ENCODE measurements at places on chromosomes 7 and 10.

DNA sequence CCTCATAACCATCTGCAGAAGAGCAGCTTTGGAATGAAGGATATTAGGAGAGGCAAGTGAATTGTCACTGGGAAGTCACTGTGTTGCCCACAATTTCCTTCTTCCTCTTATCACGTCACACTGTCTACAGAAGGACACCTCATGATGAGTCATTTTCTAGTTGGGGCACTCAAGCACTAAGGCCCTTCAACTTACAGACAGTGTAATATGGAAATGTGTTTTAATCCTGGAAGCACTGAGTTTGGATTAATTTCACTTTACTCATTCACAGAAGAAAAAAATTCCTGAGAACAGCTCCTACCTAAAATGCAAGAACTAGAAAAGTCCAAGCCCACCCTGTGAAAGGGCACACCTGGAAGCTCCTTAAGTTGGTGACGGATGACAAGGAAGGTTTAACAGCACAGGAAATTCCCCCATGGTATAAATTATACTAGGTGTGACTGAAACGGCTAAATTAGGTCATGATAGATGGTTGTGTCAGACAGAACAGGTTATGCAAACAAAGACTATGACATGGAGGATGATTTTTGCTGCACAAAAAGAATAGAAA is 56.6 kb downstream of the PARD3 start:
- DNase-seq = peak; percentile 14

GRCh38 chr10:103967448-103968071 is 620 bp downstream of the SLK start:
- DNase-seq = peak; percentile 39

GRCh38 chr7:5143935-5144903 is 45.8 kb upstream of the WIPI2 start:
- peak; percentile 57 for DNase-seq

DNA sequence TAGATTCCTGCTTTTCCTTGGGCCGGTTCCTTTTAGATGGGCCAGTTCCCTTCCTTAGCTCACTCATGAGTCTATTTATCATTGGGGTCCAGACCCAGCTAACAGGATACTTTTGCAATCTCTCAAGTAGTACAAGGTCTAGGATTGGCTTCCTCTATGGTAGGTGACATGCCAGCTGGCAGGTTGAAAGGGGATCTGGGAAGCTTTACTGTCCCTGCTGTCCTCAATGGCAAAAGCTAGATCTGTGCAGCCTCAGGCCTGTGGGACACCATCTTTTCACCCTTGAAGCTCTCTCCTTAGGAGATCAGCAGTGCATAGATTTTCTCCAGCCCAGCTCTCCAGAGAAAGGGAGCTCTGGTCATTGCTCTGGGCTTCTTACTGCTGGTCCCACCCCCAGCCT is 96.4 kb downstream of the CUL2 start:
- no peak for DNase-seq

- DNase-seq = no peak
These were observed 48.1 kb upstream of the GLCCI1 start for GRCh38 chr7:7920481-7920880.

GRCh38 chr7:44743750-44744149 is 4.9 kb upstream of the ZMIZ2 start:
- no peak for DNase-seq

DNA sequence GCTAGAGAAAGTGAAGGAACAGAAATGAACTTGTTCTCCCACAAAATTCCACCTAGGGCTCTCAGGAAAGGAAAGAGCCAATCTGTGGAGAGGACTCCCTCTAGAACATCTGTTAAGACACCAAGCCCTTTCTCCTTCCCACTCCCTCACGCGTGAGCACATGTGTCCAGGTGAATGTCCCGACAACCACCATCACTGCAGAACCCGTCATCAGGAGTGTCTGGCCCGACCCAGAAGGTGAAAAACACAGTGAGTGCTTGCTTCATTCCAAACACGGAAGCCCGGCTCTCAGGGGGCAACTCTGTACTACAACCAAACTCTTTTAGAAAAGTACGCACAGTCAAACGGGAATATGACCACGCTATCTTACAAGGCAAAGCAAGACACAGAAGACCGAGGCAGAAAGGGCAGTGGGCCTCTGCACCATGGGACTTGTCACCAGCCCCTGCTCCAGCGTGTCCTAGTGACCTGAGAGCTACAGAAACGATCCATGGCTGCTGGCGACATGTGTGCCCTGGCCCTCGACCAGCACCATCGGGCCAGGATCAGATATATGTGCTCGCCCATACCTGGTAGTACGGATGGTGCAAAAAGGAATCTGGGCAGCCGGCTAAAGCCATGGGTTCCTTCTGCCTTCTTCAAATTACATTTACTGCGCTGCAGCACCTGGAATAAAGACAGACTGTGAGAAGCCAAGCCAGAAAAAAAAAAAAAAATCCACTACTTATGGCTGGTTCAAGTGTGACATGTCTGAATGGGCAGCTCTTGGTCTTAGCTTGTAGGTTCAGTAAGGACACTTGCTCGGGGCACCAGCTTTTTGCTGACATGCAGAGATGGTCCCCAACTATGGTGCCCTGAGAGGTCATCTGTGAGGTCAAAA is 50.8 kb downstream of the GRB10 start:
- no peak for DNase-seq

GRCh38 chr10:127485153-127485857 is 63.8 kb upstream of the NPS start:
- DNase-seq = no peak

DNA sequence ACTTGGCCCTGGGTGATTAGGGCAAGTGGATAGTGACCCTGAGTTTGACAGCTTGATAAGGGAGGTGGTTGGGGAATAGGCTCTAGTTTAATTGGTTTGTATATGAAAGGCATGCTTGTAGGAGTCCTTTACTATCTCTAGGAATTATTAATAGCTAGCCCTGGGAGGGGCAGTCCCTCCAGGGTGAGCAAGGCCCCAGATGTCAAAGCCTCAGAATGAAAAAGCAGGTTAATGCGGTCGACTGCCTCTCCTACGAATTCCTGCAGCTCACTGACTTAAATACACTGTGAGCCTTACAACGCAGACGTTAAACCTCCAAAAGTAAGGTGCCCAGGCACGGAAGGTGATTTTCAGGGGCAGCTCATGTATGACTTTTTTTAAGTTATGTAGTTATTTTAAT is 5.2 kb upstream of the BTBD16 start:
- no peak for DNase-seq

- no peak for DNase-seq
These were observed 7.3 kb upstream of the SLC25A13 start for GRCh38 chr7:96329241-96329640.

GRCh38 chr7:23462846-23463245 is 7.4 kb downstream of the IGF2BP3 start:
- no peak for DNase-seq

All from CD14-positive monocyte (primary cell).